ENCODE measurements at places on chromosomes 2 and 18. TPM values are rescaled to one million over a fixed set of nuclear protein-coding genes. Genes with fewer than 3 reads are reported as not detected.

DNA sequence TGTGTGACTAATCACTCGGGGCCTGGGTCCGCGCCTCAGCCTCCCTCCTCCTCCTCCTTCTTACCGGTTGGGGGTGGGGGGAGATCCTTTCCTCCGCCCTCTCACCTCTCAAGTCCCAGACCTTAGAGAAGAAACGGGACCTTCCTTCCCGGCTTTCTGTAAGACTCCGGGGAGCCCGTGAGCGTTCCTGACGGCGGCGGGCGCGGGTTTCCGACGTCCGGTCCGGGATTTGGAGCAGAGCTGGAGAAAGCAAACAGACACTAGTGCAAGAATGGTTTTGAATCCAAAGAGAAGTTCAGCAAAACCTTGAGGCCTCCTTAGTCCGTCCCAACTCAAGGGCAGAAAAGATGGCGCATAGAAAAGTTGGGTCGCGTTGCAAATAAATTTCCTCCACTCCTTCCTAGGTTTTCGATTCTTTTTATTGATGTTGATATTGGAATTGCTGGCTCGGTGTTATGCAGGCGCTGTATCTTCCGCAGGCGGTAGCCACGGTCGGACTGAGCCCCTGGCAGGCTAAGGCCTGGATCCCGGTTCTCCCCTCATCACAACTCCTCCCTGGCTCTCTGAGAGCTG is 2.0 kb downstream of the DLX1 start:
- no peak for DNase-seq

- no peak for DNase-seq
These were observed 11.8 kb downstream of the RAB11FIP5 start for GRCh38 chr2:73100956-73101355.

- no peak for DNase-seq
These were observed 38.7 kb upstream of the COL5A2 start for GRCh38 chr2:189218236-189218635.

- peak; percentile 34 for DNase-seq
These were observed 135.4 kb downstream of the ABCA12 start for GRCh38 chr2:215003001-215003400.

DNA sequence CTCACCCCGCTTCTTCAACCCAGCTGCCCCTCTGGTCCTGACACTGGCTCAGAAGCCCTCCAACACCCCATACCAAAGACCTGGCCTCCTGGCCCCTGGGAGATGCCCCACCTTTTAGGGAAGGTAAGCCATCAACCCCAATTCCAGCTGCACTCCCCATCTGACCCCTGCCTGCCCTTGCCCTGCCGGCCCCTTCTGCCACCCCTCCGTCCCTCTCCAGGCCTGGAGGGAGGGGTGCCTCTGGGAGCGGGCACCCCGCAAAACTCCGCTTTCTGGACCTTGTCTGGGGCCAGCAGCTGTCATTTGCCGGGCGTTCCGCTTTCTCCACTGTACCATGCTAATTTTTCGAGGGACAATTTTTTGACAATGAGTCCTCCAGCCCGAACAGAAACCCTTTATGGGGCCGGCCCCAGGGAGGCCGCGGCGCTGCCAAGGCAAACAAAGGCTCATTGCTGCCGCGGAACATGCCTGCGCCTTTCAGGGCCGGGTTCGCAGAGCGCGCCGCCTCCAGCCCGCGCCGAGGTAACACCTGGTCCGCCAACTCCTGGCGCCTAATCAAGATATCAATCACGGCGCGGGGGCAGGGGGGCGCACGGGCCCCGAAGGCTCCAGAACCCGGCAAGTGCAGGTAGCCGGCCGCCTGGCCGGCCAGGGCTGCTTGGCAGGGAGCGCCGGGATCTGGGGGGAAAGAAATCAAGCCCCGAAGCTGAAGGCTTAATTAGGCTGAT is 96.0 kb downstream of the INHBB start:
- DNase-seq, result peak; percentile 90

- peak; percentile 27 for DNase-seq
These were observed 46.0 kb downstream of the TTC32 start for GRCh38 chr2:19855542-19856431.

Gene UGT1A4
- total RNA-seq, result not detected
